Stomach (tissue), 19 donors: ENCODE measurements at places on chromosomes 16 and 17. TPM values are rescaled to one million over a fixed set of nuclear protein-coding genes. Genes with fewer than 3 reads are reported as not detected.

The NGFR gene
- total RNA-seq: 6.6 TPM

- DNase-seq: peak; percentile 65
These were observed 4.3 kb upstream of the SGF29 start for GRCh38 chr16:28549301-28549899.

- DNase-seq: no peak
These were observed 4.1 kb upstream of the MSLN start for GRCh38 chr16:756428-756827.

DNA sequence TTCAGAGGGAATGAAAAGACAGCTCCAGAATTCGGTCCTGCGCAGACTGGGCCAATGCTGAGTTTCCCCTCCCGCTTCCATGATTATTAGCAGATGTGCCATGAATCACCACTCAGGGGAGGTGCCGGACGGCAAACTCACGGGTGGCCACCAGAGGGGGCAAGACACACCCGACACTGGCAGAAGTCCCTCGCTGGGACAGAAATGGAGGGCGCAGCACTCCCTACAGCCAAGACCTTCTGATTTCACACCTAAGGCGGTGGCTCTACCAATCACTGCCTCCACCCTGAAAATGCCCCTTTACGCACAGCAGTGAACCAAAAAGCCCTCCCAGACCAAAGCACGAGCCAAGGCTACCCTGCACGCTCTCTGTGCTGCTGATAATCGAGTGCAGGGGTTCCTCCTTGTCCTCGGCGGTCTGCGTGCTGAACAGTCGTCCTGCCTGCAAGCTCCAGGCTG lies 26.8 kb downstream of the TRAP1 start:
- peak; percentile 90 for DNase-seq

DNA sequence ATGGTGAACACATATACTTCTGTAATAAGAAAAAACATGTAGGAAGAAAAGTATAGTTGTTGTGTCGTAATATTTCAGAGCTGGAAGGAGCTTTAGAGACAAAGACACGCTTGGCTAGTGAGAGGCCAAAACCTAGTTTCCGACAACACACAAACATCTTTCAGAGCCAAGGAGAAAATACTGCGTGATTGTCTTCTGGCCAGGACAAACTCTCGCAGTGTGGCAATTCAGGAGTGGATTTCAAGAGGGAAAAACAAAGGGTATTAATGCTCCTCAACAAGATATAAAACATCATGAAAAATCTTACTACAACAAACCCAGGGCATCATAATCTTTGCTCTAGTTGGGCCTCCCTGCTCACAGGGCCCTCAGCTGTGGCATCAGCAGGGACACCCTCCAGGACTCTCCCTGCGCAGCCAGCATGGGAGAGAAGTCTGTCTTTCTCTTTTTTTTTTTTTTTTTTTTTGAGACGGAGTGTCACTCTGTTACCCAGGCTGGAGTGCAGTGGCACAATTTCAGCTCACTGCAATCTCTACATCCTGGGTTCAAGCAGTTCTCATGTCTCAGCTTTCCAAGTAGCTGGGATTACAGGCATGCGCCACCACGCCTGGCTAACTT lies 66.4 kb downstream of the CYB5B start:
- DNase-seq: no peak

The FBXW10 gene
- total RNA-seq: not detected

The TBC1D3D gene
- not detected for total RNA-seq

GRCh38 chr16:9311303-9311954 lies 220.0 kb downstream of the HAPSTR1 start:
- peak; percentile 62 for DNase-seq

GRCh38 chr16:35255186-35255803 lies 1795.9 kb downstream of the TP53TG3F start:
- DNase-seq: no peak

DNA sequence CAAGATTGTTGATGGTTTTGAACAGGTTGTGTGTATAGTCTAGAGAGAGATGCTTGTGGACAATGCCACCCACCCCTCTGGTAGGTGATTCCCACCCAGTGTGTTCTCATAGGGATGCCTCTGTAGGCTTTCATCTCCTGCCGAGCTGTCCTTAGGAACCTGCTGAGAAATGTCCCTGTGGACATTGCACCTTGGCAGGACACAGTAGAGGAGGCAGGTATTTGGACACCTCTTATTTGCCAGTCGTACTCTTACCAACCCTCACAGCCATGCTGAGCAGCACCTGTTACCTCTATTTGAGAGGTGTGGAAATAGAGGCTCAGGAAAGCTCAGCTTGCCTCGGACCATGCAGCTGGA lies 33.2 kb downstream of the EPN2 start:
- DNase-seq: no peak

DNA sequence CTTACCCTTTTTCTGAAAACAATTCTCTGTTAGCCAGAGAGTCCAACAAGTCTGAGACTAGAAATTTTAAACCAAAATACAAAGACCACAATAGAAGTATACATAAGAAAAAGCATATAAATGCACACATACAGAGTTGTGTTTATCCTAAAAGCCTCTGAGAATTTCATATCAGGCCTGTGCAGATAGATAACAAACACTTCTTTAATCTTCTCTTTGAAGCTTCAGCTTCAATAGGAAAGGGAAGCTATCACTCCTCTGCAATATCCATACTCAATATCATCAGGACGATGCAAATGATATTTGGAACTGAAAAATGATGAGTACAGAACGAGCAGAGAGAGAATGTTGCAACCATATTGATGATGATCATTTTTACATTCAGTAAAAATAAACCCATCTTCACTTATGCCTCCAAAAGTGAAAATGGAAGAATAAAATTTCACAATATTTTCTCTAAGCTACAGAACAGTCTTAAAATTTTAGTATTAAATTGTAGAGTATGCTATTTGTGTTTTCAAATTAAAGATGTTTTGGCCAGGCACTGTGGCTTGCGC lies 61.6 kb downstream of the SKAP1 start:
- no peak for DNase-seq

DNA sequence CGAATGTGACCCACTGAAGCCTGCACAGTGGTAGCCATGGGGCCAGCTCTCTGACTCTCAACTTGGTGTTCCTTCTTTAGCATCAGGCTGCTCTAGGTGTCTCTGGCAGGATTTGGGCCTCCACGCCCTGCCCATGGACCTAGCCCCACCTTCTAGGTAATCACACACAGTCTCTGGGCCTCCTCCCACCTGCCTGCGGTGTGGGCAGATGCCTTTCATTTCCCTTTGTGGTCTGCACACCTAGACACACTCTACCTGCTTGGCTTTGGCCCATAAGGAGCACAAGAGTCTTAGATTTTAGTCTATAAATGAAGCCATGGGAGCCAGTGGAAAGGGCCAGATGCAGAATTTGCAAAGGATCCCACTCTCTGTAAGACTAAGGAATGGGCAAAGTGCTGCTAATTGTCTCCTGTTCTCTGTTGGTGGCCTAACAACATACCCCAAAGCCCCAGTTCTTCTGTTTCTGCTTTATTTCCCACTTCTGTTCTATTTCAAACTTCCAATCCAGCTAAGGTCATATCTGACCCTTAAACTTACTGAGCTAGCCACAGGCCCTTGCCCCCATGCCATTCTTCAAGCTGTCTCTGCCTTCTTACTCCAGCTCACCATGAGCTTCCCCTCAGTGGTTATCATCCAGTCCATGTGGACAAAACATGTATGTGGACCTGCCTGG lies 7.2 kb upstream of the MFSD6L start:
- DNase-seq: no peak

DNA sequence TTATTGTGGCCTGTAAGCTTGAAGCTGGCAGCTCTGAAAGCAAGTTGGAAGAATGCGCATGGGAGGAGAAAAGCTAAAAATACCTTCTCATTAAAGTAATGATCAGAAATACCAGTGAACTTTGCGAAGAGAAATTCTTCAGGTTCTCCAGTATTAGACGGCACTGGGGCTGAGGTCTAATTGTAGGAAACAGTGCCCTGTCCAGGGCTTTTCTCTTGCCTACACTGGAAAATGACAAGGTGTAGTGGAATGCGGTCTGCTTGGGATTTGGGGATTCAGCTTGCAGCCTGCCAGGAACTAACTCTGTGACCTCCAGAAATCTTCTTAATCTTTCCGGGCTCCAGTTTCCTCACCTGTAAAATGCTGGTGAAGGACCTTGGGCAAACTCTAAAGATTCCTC lies 53.3 kb upstream of the KCNJ16 start:
- no peak for DNase-seq

DNA sequence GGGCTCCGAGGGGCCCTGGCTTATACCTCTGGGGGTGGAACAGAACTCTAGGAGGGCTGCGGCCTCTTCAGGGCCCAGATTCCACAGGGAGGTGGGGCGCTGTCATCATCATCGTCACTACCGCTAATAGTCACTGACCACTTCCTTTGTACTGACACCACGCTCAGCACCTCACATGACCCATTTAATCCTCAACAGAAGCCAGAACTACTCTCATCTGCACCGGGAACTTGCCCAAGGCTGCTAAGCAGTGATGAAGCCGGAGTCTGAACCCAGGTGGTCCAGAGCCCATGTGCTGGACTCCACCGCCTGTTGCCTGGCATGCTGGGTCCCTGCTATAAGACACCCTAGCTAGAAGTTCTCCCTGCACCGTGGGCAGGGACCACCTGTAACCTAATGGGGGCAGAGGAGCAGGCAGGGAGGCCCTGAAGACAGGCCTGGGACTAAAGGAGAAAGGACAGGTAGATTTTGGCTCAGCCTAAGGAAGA lies 12.0 kb downstream of the UNC13D start:
- DNase-seq: peak; percentile 38

GRCh38 chr17:18949566-18949965 lies 2.4 kb upstream of the SLC5A10 start:
- no peak for DNase-seq

The TNRC6A gene
- 59.6 TPM for total RNA-seq

DNA sequence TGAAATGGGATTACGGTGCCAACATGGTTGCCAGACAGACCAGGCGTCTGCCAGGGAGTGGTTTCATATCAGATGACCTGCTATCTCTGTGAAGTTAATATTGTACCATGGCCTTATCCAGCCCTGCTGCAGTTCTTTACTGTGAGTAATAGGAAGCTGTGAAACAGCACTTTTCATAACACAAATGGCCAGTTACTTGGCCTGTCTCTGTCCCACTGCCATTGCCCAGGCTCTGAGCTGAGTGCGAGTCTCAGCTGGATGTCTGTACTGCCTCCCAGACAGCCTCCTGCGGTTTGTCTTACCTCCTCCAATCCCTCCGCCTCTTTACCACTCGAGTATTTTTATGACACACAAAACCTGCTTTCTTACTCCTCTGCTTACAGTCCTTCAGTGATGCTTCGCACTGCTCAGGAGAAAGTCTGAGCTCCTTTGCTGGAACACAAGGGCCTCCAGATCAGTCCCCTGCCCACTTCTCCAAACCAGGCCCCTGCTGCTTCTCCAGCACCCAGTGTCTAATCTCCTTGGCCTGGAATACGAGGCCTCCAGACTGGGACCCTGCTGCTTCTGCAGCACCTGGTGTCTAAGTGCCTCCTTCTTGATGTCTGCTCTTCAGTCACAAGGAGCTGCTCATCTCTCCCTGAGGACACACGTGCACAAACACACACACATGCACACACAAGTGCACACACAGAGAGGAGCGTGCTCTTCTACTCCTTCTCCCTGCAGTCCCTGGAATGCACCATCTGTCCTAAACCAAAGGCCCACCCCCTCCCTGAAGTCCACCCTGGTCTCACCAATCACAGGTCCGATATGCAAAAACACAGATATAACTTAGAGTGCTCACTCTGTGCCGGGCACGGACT lies 17.1 kb upstream of the RHOT1 start:
- DNase-seq: no peak

The KIF22 gene
- total RNA-seq: 49.6 TPM

GRCh38 chr17:64538508-64539130 lies 31.8 kb downstream of the CEP95 start:
- DNase-seq: no peak

- no peak for DNase-seq
These were observed 5.5 kb downstream of the SLC13A2 start for GRCh38 chr17:28478712-28479615.

GRCh38 chr17:19415806-19416775 lies 5.1 kb downstream of the RNF112 start:
- no peak for DNase-seq

- no peak for DNase-seq
These were observed 5.3 kb downstream of the MYCBPAP start for GRCh38 chr17:50513495-50513894.

DNA sequence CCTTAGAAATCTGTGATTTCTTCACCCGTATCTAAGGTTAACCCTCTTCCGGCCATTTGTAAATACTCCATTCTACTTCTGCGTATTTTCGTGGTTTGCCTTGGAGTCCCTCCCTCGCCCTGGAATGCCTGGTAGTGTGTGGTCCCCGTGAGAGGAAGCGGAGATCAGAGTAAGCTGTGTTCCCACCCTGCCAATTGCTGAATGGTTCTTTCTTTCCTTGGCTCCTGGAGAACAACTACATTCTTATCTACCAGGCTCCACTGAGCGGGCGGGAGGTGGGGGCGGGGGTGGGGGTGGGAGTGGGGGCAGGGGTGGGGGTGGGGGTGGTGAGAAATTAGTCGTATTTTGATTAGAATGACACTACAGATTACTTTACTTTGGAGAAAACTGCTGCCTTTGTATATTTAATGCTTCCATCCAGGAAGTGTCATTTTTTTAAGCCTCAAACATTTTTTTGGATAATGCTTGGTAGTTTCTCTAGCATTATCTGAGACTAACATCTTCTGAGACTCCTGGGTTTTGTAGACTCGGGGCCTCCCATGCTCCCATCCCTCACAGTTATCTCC lies 20.9 kb upstream of the FASN start:
- peak; percentile 65 for DNase-seq

The C17orf78 gene
- total RNA-seq: not detected

The LPO gene
- not detected for total RNA-seq

DNA sequence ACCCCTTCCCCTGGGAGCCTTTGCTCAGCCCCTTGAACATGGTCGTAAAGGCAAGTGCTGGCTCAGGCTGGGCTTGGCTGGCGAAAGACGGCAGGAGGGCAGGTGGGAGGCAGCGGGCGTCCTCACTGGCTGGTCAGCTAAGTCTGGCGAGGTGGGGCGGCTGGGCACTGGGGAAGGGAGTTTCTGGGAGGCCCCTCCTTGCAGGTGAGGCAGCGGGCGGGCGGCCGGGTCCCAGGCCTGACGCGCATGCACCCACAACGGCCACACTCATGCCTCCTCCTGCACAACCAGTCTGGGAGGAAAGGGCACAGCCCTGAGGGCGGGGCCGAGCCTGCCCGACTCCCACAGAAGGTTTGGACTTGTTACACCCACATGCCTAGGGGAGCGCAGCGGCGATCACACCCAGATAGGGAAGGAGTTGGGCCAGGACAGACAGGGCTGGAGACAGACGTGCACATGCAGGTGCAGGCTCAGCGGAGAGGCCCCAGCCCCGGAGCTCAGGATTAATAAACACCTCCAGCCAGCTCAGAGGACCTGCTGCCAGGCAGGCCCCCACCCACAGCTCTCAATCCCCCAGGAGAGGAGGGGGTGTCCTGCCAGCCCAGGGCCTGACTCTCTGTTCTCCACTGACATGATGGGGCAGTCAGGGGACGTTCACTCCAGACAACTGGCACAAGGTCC lies at the start of gene EVPL:
Gene EVPL, minus strand, starts transcription at position 148 of the 681 bp plus-strand sequence. Its CDS starts 108 bp downstream, at position 40.
- peak; percentile 88 for DNase-seq

- peak; percentile 14 for DNase-seq
These were observed 45.8 kb downstream of the WNT3 start for GRCh38 chr17:46772475-46773220.

- DNase-seq: peak; percentile 22
These were observed 250.3 kb upstream of the SOX9 start for GRCh38 chr17:71870546-71870862.
